ENCODE measurements at places on chromosomes 13 and 19.

GRCh38 chr19:32879741-32880140 is 10.2 kb upstream of the SLC7A9 start:
- DNase-seq = no peak

- no peak for DNase-seq
These were observed 284.2 kb downstream of the POU4F1 start for GRCh38 chr13:78319101-78319627.

GRCh38 chr19:1062387-1063029 is 4.5 kb upstream of the ARHGAP45 start:
- DNase-seq = no peak

GRCh38 chr19:21611659-21612402 is 106.4 kb downstream of the ZNF429 start:
- no peak for DNase-seq
